ENCODE measurements at places on chromosomes 3 and 15.
A peak's percentile ranks its signal among the peaks of the same experiment; 100 is the strongest.

- DNase-seq: no peak
Observed at GRCh38 chr3:263393-263792, 66.8 kb downstream of the CHL1 start.

GRCh38 chr3:13414040-13414729 lies 5.9 kb downstream of the NUP210 start:
- peak; percentile 45 for DNase-seq

DNA sequence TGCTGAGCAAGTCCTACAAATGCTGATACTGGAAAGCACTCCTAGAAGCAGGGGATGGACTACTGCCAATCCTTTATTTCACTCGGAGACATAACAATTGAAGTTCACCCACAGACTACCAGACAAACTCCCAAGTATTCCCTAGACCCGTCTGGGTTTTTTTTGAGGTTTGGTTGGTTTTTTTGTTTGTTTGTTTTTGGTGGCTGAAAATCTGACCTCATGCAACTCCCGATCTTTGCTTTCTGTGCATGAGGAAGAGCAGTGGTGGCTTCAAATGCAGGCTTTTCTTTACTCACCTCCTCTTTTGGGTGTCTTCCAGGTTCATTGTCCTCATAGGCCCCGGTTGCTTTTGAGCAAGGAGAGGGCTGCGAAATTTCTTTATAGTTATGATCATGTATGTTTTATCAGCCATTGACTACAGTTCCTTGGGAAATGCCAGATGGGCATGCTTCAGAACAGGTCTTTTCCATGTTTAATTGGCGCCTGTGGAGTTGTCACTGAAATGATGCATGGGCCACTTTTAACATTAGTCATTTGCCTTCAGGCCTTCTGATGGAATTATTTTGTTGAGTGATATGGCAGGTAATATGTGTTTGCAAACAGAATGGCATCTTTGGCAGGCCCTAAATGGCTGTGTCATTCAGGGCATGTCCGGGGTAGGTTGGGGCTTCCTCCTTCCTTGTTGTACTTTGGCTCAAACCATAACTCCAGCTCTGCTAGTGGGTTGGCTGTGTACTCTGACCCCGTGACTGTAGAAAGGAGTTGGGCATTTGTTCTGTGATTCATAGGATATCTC lies 81.3 kb upstream of the ZBED2 start:
- DNase-seq: no peak

GRCh38 chr3:170448584-170448983 lies 29.9 kb downstream of the CLDN11 start:
- DNase-seq: no peak

DNA sequence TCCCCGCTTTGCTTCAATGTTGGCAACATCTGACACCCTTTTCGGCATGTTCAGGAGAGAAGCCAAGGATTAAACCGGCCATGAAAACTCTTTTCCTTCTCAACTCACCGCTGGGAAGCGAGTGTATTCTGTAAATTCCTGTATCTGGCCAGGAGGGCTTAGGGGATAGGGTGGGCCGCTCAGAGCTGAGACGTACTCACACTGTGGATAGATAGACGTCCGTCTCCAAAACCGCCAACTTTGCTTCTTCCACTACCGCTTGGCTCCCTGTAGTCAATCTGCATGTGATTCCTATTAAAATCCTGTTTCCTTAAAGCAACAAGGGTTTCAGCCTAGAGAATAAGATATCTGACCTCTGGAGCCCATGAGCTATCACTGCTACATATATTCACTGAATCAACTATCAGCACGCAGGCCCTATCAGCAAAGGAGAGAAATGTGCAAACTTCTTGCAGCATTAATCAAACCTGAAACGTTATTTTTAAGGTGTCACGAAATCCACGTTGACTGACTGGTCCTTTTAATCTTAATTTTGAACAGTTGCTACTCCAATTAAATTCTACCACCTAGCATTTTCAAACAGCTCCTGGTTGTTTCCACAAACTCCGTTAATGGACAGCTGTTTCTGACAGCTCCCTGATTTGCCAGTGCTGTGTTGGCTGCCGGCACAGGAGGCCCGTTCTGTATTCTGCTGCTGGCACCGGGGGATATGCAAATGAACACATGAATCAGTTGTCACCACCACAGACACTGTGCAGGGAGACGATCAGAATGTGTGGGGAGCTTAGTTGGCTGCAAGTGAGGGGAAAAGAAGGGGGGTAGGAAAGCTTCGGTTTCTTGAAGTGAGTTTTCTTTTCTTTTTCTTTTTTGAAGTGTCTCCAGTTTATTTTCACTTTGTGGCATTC lies 438.9 kb upstream of the ARRDC4 start:
- no peak for DNase-seq

DNA sequence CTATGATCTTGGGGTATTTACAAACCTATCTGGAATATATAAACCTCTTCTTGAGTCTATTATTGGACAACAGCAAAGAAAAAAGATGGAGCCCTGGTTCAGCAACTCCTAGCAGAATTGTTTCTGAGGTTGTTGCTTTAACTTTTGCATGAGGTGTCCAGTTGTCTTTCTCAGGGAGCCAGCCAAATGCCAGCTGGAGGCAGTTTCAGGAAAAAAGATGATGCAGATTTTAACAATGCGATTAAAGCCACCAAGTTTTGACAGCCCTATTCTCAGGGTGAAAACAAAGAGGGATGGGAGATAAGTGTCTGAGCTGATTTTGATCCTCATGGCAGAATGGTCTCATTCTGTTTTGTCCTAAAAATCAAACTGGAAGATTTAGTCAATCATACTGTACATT lies 181.6 kb upstream of the RASGRP1 start:
- no peak for DNase-seq
